ENCODE measurements at places on chromosomes 4 and X.

DNA sequence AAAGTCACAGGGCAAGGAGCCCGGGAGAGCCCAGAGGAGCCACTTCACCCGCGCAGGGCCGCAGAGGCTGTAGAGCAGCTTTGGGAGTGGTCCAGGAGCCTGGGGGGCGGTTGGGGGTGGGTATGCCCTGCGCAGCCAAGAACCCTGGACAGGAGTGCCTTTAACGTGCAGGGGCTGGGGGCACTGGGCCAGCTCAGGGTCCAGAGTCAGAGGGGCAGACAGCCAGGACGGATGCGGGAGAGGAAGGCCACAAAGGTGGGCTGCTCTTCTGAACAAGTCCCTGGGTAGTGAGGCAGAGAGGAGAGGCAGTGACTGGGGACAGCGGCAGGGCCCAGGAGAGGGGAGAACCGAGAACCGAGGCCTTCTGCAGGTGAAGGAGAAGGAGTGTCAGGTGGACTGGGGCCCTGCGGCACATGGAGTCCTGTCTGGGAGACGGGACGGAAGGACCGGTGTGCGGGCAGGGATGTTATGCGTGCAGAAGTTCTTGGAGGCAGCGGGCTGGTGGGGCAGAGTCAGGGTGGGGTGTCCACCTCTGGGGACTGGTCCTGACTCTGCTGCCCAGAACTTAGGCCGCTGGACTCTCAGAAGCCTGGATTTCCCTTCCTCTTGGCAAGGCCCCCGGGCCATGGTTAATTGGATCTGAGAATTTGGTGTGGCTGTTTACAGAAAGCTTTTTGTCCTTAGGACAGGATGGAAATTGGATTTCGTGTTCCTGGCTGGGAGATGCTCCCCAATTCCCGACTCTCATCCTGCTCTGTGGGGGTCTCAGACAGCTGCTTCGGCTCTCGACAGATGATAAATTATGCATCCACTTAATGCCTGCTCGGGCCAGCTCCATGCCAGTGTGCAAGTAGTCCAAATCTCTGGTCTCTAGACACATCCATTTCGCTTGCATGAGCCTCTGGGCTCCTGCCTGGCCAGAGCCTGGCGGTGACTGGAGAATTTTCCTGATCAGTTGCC lies 31.9 kb downstream of the ADRA2C start:
- DNase-seq = no peak

DNA sequence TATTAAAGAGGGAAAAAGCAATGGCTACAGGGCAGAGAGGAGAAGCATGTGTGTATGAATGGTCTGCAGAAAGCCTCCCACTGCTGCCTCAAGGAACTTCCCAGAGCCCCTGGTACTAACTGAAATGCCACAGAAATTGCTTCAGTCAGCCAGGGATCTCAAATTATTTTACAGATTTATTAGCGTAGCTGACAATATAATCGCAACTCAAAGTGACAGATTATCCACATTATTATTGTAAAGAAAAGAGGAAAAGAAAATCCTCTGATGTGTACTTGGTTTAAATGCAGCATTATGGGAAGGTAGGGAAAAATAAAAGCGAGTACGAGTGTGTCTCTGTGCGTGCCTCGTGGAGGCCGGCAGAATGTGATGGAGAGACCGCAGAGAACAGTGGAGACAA lies 202.7 kb downstream of the DCLK2 start:
- no peak for DNase-seq

- DNase-seq = no peak
Measured at GRCh38 chr4:54548098-54548620, 109.6 kb upstream of the KIT start.

- DNase-seq = no peak
Measured at GRCh38 chr4:187021436-187022205, 298.0 kb upstream of the FAT1 start.

GRCh38 chr4:143019351-143019750 lies 165.4 kb upstream of the USP38 start:
- DNase-seq = no peak

- DNase-seq = no peak
Measured at GRCh38 chr4:177555007-177555574, 112.9 kb upstream of the AGA start.

DNA sequence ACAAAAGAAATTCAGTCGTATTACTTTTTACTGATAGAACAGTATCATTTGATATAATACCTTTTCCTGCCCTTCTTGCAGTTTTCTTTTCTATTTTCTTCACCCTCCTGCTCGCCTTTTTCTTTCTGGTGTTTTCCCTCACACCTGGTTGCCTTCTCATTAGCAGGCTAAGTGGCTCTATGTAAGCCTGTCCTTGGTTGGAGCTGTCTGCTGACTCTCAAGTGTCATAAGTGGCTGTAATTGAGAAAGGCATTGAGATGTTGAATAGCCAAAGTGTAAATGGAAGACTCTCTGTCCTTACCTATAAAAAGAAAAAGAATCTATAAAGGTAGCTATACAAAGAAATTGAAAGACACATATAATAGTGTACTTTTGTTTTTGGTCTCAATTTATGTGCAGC lies 180.7 kb downstream of the ADGRL3 start:
- no peak for DNase-seq

DNA sequence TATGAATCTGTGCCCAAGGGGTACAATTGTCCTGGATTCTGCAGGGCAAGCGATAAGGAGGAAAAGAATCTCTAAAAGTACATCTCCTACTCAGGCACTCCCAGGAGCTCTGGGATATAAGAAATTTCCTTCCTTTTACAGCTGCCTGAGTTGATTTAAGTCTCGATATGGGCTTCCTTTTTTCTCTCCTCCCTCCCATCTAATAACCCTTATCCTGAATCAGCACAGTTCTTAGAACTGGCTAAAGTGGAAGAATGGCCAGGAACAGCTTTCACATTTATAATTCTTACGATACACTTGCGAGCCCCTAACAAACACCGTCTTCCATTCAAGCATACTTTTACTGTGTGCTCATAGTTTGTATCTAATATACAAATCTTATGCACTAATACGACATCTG lies 21.2 kb downstream of the LRP2BP start:
- no peak for DNase-seq

- no peak for DNase-seq
Measured at GRCh38 chrX:54922547-54922946, 1.9 kb downstream of the TRO start.

DNA sequence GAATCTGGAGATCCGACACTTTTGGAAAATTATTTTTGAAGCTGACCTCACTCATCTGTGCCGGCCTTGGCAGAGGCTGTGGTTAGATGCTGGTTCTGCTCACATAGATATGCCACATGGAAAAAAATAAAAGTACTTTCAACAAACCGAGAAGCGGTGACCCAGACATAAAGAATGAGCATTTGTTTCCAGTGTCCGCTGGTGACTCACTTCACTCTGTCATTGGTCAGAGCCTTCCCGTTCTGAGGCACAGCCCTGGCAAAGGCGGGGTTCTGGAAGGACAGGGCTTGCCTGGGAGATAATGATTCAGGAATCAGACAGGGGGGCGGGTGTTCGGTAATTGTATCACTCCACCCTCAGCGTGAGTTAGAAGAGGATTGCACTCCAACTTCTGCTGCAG lies 172.4 kb upstream of the MXRA5 start:
- DNase-seq = no peak

GRCh38 chr4:68062501-68062900 lies 67.2 kb downstream of the TMPRSS11F start:
- DNase-seq = no peak

DNA sequence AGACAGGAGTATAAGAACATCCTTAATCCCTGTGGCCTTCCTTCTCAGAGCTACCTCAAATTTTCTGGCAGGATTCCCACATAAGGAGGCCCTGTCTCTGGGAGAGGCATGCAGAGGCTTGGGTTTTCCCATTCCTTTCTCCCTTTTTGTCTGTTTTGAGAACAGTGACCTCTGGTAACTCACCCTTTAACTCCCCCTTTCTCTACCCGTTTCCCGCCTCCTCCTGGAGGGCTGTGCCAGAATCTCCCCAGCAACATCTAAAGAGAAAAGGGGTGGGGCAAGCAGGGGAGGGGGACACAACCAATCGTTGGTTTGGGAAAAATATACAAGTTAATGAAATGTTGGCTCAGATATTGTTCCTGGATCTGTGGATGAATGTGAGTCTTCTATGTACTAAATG lies 303.7 kb upstream of the IRS4 start:
- DNase-seq = no peak

GRCh38 chrX:106619797-106620196 lies 8.0 kb downstream of the RADX start:
- no peak for DNase-seq

GRCh38 chr4:104486716-104487504 lies 7.8 kb downstream of the CXXC4 start:
- no peak for DNase-seq

DNA sequence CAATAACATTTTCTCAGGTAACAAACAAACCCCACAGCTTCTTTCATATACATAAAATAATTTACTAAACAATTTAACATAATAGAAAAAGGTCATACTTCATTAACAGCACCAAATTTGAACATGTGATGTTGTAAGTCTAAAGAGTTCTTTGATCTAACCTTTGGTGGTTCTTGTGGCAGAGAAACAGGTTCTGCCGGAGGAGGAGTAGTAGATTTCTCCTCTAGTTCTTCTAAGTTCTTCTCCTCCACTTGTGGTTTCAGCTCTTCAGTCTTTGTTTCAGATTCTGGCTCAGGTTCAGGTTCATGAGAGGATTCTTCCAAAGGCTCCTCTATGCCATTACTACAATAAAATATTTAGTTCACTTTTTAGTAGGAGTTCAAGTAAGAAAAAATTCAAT lies 18.3 kb downstream of the G3BP2 start:
- no peak for DNase-seq
